ENCODE measurements at places on chromosomes 1 and 21. TPM values are rescaled to one million over a fixed set of nuclear protein-coding genes. Genes with fewer than 3 reads are reported as not detected.

S100A4 gene
- polyA plus RNA-seq = 22.8 TPM

NCAM2 gene
- polyA plus RNA-seq = not detected

EPHX1 gene
- 6.3 TPM for polyA plus RNA-seq

WNT2B gene
- polyA plus RNA-seq = 0.21 TPM

DCST1 gene
- polyA plus RNA-seq = not detected

KMO gene
- polyA plus RNA-seq = 0.09 TPM

C1orf185 gene
- polyA plus RNA-seq = not detected

WNT3A gene
- polyA plus RNA-seq = 0.07 TPM

RGS13 gene
- polyA plus RNA-seq = not detected

SEC16B gene
- 0.16 TPM for polyA plus RNA-seq

PKLR gene
- 0.07 TPM for polyA plus RNA-seq

NHLH1 gene
- polyA plus RNA-seq = 0.07 TPM

RABIF gene
- polyA plus RNA-seq = 11.1 TPM

SETDB1 gene
- polyA plus RNA-seq = 12.7 TPM

CENPF gene
- 20.2 TPM for polyA plus RNA-seq

KCNE2 gene
- polyA plus RNA-seq = not detected

CYP4A11 gene
- not detected for polyA plus RNA-seq

TAL1 gene
- not detected for polyA plus RNA-seq

RGSL1 gene
- not detected for polyA plus RNA-seq

TPTE gene
- not detected for polyA plus RNA-seq

C8A gene
- polyA plus RNA-seq = not detected

GPR3 gene
- 2.9 TPM for polyA plus RNA-seq
